ENCODE measurements at places on chromosomes 1 and 21. TPM values are rescaled to one million over a fixed set of nuclear protein-coding genes. Genes with fewer than 3 reads are reported as not detected.

DNA sequence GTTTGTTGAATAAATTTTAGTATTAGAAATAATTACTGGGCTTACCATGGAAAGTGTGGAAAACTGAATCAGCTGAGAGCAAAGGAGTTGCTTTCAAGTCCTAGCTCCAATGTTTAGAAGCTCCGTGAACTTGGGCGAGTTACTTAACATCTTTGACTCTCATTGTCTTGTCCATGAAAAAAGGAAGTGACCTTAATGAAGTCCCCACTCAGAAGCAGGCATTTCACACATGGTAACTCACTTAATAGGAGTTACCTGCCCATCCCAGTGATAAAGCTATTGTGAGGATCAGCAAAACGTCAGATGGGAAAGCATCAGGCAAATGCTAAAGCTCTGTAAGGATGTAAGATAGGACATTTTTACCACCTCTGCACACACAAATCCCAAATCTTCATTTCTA lies 34.0 kb upstream of the GADD45A start:
- H3K36me3 ChIP-seq = no peaks in the 10 kb centered on the region
- no peaks in the 10 kb centered on the region for H3K27me3 ChIP-seq
- H3K27ac ChIP-seq = no peak overlapping the region
- no peak overlapping the region for H3K4me3 ChIP-seq
- H3K4me1 ChIP-seq = no peaks in the 10 kb centered on the region
- DNase-seq = no peak

- H3K27me3 ChIP-seq = no peaks in the 10 kb centered on the region
- H3K4me1 ChIP-seq = peaks cover 24% of the 10 kb centered on the region
- H3K27ac ChIP-seq = no peak overlapping the region
- no peak for DNase-seq
These were observed 47.2 kb downstream of the CAPN9 start for GRCh38 chr1:230794431-230794830.

DNA sequence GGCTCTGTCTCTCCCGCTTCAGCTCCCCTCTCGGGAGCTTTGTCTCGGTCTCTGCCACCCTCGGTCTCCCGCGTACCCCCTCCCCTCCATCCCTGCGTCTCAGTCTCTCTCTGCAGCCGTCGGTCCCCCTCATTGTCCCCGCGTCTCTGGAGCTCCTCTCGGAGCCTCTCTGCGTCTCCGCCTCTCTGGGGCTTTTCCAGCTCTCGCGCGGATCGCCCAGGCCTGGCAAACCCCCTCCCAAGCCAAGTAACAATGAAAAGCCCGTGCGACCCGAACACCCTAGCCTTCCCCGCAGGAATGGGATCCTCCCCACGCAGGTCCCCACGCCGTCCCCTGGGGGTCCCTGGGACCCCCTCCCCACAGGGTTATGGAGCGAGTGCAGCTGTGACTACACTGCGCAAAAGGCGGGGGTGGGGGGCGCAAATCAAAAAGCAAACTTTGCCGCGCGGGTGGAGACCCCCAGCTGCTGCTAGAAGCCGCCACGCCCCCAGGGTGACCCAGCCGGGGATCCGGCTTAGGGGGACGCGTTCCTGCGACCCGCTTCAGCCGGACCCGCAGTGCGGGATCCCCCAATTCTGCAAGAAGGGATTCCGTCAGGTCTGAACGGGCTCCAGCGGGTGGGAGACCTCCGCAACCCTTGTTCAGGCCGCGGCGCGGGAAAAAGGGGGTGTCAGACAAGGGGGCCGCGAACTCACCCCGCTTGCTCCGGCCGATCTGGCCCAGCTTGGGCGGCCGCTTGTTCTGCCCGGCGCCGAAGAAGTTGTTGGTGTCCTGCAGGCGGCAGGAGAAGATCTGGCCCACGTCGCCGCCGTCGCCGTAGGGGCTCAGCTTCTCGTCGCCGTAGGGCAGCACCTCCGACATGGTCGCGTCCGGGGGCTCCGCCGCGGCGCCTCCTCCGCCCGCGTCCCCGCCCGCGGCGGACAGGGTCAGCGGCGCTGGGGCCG lies 1.2 kb downstream of the CAMK2N1 start:
- peaks cover 33% of the 10 kb centered on the region for H3K4me1 ChIP-seq
- no peak for DNase-seq
- peak overlapping the region; percentile 46 for H3K27ac ChIP-seq

DNA sequence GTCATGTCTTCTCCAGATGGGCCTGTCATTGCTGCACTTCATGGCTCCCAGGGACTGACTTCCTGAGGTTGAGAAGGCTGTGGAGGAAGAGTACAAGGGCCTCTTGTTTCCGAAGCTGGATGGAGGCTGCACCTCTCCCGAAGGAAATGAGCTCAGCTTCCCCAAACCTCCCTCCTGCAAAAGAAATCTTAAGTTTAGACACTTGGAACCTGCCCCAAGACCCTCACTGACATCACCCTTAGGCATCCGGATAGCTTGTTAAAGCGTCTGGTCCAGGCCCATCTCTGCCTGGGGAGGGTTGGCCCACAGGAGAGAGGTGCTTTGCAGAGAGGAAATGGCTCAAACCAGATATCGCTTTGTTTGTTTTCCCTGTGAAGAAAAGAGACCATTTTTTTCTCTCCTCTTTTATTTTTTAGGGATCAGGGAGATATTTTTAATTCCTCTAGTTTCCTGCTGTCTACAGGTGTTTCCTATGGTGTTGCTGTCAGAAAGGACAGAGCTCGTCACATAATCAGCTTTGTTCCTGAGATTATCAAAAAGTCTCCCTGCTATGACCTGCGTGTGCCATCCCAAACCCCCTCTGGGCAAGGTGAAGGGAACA lies 25.0 kb downstream of the RCSD1 start:
- H3K27me3 ChIP-seq = no peaks in the 10 kb centered on the region
- no peak overlapping the region for H3K27ac ChIP-seq
- no peaks in the 10 kb centered on the region for H3K36me3 ChIP-seq

DNA sequence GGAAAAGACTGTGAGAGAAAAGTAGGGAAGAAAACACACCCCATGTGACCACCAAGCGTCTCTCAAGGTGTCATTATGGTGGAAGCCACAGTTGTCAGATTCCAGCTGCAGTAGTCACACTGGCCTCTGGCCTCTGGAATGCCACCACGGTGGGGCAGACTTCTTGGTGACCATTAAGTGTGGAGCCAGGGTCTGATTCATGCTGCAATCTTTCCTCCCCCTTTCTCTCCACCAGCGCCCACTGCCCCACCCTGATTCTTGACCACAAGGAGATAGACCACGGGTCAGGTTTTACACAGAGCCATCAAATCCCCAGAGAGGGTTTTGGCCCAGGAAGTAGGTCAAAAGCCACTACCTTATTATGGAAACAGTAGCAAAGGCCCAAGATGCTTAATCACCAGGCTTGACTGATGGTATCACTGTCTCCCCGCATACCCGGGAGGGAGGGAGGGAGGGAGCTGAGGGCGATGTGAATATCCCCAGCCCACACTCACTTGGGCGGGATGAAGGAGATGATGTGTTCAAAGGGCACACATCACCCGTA lies 52.7 kb upstream of the GRHL3 start:
- H3K27ac ChIP-seq = peak overlapping the region; percentile 61
- DNase-seq = no peak
- peaks cover 5% of the 10 kb centered on the region for H3K36me3 ChIP-seq
- H3K4me3 ChIP-seq = no peak overlapping the region
- peaks cover 15% of the 10 kb centered on the region for H3K4me1 ChIP-seq

GRCh38 chr1:208243967-208244916 lies at the start of gene PLXNA2:
PLXNA2 (minus strand) TSS chr1:208244384; CDS start chr1:208217922, 26,462 bp downstream.
- H3K4me3 ChIP-seq = peak within 1 kb of the TSS; percentile 96
- DNase-seq = no peak
- H3K27ac ChIP-seq = peak within 1 kb of the TSS; percentile 93
- no peaks in the 10 kb centered on the region for H3K36me3 ChIP-seq

GRCh38 chr1:204188959-204189639 lies 7.2 kb downstream of the KISS1 start:
- no peak overlapping the region for H3K27ac ChIP-seq
- no peak overlapping the region for H3K4me3 ChIP-seq
- peaks cover 47% of the 10 kb centered on the region for H3K27me3 ChIP-seq
- no peaks in the 10 kb centered on the region for H3K36me3 ChIP-seq

- no peak overlapping the region for H3K4me3 ChIP-seq
- H3K27me3 ChIP-seq = no peaks in the 10 kb centered on the region
- peaks cover 6% of the 10 kb centered on the region for H3K4me1 ChIP-seq
These were observed 2129.8 kb downstream of the NCAM2 start for GRCh38 chr21:23127973-23128372.

DNA sequence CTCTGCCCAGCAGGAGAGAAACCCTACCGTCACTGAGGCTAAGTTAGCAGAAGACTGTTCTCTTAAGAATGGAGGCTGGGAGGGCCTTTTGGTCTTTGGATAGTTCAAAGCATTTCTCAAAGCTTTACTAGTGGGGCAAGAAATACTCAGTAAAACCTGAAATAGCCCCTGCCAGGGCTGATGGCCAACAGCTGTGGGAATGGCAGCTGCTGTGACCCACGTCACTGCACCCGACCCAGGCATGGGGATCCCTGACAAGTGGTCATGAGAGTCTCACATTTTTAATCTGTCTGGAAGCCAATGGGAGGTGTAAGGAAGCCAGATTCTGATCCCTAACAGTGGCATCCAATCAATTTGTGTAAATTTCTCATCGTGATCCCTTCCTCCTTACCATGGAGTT lies 44.5 kb upstream of the ENAH start:
- DNase-seq = no peak
- H3K27me3 ChIP-seq = no peaks in the 10 kb centered on the region
- peak overlapping the region; percentile 45 for H3K27ac ChIP-seq
- H3K4me1 ChIP-seq = peaks cover 72% of the 10 kb centered on the region

- no peak for DNase-seq
- H3K27ac ChIP-seq = peak overlapping the region; percentile 76
- H3K36me3 ChIP-seq = peaks cover 1% of the 10 kb centered on the region
- no peaks in the 10 kb centered on the region for H3K27me3 ChIP-seq
These were observed 207.5 kb downstream of the KCNT2 start for GRCh38 chr1:196400478-196401451.

- peak overlapping the region; percentile 91 for H3K4me3 ChIP-seq
- H3K27me3 ChIP-seq = no peaks in the 10 kb centered on the region
- no peaks in the 10 kb centered on the region for H3K36me3 ChIP-seq
- peak overlapping the region; percentile 17 for H3K27ac ChIP-seq
- DNase-seq = peak; percentile 79
These were observed 2.6 kb downstream of the GUK1 start for GRCh38 chr1:228142701-228143136.

GRCh38 chr1:92367496-92367895 lies 68.6 kb downstream of the RPAP2 start:
- no peak for DNase-seq
- no peak overlapping the region for H3K27ac ChIP-seq
- H3K4me3 ChIP-seq = no peak overlapping the region
- H3K27me3 ChIP-seq = no peaks in the 10 kb centered on the region
- H3K4me1 ChIP-seq = no peaks in the 10 kb centered on the region

- H3K36me3 ChIP-seq = no peaks in the 10 kb centered on the region
- DNase-seq = no peak
- no peak overlapping the region for H3K4me3 ChIP-seq
- peak overlapping the region; percentile 63 for H3K27ac ChIP-seq
- H3K27me3 ChIP-seq = no peaks in the 10 kb centered on the region
These were observed 11.9 kb upstream of the EDN2 start for GRCh38 chr1:41496080-41497055.

DNA sequence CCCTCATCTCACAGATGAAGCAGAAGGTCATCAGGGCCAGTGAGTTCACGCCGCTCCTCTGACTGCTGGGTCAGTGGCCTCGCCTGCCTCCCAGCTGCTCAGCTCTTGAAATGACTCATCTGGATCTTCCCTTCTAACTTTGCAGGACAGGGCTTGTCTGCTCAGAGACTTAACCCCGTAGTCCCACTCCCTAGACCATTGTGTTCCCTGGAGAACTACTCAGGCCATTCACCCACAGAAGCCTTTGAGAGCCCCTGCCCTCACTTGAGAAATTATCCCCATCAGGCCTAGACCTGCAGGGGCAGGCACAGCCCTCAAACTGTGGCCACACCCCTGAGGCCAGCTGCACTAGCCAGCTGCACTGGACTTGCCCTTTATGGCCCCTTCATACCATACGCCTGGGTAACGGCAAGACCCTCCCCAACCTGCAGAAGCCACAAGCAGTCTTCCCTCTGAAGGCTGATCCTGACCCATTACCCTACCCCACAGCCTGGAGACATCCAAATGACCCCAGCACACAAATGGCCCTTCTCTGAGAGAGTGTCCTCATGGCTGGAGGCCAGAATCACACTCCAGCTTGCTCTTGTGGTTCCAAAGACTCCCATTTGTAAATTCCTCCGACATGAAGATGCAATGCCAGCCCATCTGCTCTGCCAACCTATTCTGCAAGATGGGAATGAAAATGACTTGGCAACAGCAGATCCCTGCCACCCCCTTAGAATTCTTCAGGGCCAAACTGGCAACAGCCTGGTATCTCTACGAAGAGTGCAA lies 33.2 kb downstream of the RCSD1 start:
- peak overlapping the region; percentile 93 for H3K27ac ChIP-seq
- H3K4me3 ChIP-seq = no peak overlapping the region
- no peak for DNase-seq
- H3K36me3 ChIP-seq = no peaks in the 10 kb centered on the region
- H3K27me3 ChIP-seq = no peaks in the 10 kb centered on the region

DNA sequence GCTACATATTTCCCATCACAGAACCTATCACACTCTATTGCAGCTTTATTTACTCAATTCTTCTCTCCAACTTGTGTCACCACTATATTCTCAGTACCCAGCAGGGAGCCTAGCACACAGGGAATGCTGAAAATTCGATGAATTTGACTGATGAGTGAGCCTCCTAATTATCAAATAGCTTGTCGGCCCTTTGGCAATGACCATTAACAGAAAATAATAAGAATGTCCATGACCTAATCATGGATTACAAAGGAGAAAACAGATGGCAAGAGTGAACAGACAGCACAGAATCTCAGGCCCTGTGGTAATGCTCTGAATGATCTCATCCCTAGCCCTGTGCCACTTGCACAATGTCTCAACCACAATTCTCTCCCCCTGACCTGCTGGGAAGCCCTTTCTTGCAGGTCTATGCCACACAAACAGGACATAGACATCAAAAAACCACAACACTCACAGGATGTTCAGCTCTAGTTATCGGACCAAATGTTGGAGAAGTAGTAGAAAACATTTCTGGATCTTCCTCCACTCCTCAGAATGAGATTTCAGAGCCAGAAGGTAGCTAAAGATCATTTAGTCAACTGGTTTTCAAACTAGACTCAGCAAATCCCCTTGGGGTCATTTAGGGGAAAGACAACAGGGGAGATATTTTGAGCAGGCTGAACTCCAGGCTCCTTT lies 68.4 kb downstream of the LUZP1 start:
- H3K36me3 ChIP-seq = peaks cover 9% of the 10 kb centered on the region
- peak overlapping the region; percentile 93 for H3K27ac ChIP-seq
- no peak for DNase-seq
- H3K4me1 ChIP-seq = peaks cover 61% of the 10 kb centered on the region

The ANGPTL3 gene
- not detected for total RNA-seq

The PALMD gene
- 16.5 TPM for total RNA-seq

The SLC9C2 gene
- total RNA-seq = not detected

The CYYR1 gene
- total RNA-seq = 4.1 TPM

The GPR153 gene
- total RNA-seq = 5.8 TPM
